ENCODE measurements at places on chromosomes 6 and 20.

DNA sequence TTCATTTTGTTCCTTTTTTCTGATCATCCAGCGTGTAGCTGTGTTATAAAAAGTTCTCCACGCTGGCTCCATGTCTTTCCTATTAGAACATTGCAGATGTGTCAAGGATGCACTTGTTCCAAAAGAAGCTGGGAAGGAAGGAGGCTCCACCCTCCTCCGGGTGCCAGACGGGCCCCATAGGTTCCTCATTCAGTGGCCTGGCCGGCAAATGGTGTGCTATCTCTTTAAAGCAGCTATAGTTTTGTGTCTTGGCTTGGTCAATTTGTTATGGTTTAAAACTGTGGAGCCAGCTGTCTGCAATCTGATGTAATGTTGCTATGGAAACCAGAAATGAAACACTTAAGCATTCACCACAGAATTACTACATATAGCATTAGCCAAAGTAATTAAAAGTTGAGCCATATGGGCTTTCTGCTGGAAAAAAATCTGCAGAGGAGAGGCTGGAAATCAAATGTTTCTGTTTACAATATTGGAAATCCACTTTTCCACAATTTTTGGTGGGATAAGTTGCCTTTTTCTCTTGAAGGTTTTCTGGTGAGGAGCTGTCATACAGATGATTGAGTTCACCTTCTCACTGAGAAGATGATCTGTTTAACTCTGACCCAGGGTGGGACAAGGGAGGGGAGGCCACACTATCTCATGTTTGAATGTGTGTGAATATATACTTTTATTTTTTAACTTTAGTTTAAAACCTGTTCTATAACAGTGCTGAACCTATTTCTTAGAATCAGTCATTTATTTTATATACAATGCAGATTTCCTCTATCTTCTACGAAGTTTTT, 167.4 kb downstream of the SASH1 start:
- DNase-seq, result no peak

DNA sequence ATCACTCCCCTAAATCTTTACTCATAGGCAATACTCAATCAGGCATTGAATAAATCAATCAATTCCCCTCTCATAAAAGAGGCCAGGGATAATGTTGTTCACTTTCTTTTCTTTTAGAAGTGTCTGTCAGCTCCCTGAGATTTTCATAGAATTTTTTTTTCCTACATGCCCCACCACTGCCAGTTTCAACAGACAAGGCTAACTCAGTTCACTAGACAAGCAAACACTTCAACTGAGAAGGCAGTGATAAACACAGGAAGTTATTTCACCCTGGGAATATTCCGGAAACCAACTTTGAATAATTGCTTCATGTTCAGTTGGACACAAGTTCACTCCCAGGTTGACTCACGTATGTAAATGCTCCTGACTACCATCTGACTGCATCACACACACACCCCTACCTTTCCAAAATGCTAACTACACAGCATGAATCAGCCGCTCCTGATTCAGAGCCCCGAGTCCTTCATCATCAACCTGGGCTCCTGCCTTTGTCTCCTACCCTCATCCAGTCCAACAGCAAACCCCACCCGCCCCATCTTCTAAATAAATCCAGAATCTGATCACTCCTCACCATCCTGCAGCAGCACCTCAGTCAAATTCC, 143.9 kb downstream of the BCAS1 start:
- DNase-seq, result no peak

DNA sequence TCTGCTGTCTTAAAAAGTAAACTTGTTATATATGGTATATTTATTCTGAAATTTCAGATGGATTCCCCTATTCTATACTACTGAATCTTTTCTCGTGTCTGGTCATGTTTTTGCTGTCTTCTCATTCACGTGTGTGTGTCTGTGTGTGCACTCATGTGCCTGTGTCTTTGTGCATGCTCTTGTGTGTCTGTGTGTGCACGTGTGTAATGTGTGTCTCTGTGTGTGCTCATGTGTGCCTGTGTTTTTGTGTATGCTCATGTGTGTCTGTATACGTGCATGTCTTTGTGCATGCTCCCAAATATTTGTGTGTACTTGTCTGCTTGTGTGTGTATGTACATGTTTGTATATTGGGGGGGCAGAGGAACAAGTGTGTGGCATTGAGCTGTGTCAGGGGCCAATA, 34.0 kb downstream of the PRR18 start:
- DNase-seq, result no peak

GRCh38 chr20:19815553-19815991, 57.5 kb downstream of the RIN2 start:
- DNase-seq, result no peak

DNA sequence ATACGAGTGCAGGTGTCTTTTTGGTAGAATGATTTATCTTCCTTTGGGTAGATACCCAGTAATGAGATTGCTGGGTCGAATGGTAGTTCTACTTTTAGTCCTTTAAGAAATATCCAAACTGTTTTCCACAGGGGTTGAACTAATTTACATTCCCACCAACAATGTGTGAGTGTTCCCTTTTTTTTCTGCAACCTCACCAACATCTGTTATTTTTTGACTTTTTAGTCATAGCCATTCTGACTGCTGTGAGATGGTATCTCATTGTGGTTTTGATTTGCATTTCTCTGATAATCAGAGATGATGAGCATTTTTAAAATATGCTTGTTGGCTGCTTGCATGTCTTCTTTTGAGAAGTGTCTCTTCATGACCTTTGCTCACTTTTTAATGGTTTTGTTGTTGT, 1.9 kb upstream of the ZNF831 start:
- DNase-seq, result no peak

DNA sequence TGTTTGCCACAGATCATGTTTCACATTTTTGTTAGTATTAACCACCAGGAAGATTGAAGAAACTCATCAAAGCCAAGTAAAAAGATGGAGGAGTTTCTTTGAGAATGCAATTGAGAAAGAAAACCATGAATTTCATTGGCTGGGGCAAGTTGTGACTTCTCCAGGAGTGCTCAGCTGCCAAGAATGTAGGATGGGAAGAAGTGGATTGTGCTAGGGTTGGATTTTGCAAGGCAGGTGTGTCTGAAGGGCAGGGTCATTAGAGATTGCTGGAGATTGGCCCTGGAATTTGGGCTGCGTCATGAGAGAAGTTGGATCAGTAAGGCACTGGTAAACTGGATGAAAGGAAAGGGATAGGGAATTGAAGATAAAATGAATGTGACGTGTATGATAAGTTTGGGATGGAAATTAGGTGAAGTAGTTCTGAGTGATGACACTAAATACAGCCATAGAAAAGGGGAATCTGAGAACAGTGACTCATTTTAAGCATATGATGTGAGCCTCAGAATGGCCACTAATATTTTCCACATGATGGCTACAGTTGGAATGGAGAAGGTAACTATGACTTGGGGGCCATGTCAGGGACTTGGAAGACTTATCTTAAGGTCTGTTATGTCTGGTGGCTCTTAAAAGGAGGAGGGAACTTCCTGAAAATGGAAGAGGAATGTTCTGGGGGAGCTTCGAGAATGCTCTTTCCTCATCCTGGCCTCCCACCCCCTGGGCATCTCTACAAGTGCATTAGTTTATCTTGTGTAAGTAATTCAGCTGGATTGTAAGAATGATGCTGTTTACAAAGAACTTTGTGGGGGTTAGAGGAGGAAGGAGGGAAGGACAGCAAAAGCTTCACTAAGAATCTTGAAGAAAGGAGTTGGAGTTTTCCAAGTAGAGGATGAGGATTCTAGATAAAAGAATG, 27.8 kb upstream of the ERVFRD-1 start:
- no peak for DNase-seq

- no peak for DNase-seq
These were observed 279.0 kb downstream of the MAFB start for GRCh38 chr20:40410028-40410427.

DNA sequence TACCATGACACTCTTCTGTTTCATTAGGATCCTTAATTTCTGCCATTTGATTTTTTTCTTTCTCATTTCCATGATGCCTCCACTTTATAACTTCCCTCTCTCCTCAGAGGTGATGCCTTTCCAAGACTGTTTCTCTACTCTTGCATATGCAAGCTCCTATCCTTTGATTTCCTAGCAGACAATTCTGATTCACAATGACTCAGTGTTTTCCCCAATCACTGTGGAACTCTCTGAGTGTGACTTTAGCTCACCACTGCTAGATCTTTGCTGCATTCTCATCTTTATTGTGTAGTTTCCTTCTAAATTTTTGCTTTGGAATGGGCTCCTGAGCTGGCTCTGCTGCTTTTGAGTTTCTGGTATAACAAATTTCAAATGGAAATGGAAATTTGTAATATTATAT, 184.9 kb downstream of the TINAG start:
- DNase-seq, result no peak

- DNase-seq, result no peak
These were observed 30.8 kb upstream of the FKBP1A start for GRCh38 chr20:1423625-1424106.

DNA sequence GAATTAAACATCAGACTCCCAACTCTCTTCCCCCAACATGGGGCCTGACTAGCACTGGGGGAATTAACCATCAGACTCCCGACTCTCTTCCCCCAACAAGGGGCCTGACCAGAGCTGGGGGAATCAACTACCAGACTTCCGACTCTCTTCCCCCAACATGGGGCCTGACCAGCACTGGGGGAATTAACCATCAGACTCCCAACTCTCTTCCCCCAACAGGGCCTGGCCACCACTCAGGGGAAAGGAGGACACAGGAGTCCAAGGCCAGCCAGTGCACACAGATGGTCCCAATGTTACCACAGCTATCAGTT, 13.1 kb downstream of the CST7 start:
- no peak for DNase-seq

DNA sequence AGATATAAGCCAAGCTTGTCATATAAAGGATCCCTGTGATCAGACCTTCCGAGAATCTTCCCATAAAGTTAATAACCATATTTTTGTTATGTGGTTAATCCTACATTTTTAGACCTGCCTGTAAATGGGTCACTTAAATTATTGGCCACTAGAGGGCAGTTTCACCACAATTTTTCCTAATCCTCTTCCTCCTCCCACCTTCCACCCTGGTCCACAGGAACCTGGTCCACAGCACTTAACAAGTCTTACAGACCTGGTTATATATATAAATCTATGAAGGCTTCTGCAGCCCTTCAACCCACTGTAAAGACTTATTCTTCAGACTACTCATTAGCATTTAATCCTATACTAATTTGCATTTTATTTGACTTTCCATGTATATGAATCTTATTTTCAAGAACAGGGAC, 28.3 kb downstream of the MRS2 start:
- peak; percentile 37 for DNase-seq

DNA sequence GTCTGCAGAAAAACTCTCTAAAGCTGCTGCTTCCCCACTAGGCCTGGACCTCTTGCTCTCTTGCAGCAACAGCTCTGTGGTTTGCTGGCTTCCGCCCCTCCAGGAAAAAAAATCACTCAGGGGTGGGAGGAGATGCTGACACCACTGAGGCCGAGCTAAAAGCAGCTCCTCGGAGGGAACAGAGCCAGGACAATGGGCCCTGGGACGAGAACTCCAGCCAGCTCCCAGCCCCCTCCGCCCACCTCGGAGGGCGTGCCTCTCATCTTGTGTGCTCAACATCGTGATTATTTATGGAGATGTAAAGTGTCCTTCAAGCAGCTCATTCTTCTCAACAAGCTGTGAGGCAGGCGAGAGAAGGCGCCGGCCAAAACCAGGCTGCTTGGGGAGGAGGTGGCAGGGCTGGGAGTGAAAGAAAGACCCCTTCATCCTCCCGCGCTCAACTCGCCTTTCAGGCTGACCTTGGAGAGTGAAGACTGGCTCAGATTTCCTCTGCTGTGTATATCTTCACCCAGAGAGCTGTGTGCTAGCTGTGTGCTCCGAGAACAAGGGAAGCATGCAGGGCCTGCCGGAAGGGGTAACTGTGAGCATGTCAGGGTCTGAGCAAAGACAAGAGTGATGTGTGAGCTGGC, 53.5 kb upstream of the LRFN2 start:
- DNase-seq, result no peak

- no peak for DNase-seq
These were observed at the start of gene RSPO3 for GRCh38 chr6:127118298-127119101. RSPO3 (plus strand) TSS chr6:127118671; CDS start chr6:127119193, 522 bp downstream.

- no peak for DNase-seq
These were observed 6.6 kb upstream of the ANGPT4 start for GRCh38 chr20:922781-923180.

DNA sequence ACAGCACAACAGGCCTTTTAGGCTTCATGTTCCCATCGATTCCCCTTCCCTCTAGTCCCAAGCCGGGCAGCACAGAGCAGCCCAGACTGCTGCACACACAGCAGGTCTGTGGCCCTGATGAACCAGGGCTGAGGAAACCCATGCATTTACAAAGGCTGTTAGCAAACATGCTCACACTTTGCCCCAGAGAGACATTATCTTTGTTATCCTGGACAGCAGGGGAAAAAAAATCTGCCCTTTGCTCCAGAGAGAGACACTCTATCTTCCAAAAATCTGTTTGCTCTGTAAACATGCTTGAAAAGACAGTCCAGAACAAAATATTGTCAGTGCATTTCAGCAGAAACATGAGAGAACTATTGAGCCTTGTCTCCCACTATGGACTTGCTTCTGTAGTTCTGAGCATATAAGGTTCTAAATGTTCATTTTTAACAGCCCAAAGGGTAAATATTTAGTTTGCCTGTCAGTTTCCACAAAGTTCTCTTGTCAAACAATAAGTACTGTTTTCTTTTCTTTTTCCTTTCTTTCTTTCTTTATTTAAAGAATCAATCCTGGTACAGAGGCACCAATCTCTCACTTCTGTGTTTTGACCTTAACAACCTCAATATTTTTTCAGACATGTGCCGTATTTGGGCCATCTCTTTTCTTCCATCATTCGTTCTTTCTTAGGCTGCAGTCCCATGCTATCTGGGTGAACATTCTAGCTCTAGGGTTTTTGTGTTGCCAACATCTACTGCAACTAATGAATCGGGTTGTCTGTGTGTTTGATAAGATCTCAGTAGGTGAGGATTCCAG, 468.0 kb downstream of the EPM2A start:
- no peak for DNase-seq

DNA sequence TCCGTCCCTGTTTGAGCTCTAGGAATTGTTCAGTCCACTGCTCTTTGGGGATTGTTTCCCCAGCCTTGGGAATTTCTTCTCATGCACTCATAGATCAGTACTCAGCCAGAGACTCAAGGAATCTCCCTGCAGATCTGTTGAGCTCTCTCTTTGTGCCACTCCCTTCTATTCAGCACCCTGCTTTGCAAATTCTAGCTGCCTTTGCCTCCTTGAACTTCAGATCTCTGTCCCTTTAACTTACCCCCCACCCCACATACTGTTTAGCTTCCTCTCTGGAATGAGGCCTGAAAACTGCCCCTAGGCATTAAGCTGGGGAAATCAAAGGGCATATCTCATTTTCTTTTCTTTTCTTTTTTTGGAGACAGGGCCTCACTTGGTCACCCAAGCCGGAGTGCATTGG, 30.5 kb downstream of the QRSL1 start:
- DNase-seq, result no peak

GRCh38 chr6:138569970-138570724, 70.9 kb upstream of the NHSL1 start:
- DNase-seq, result no peak

DNA sequence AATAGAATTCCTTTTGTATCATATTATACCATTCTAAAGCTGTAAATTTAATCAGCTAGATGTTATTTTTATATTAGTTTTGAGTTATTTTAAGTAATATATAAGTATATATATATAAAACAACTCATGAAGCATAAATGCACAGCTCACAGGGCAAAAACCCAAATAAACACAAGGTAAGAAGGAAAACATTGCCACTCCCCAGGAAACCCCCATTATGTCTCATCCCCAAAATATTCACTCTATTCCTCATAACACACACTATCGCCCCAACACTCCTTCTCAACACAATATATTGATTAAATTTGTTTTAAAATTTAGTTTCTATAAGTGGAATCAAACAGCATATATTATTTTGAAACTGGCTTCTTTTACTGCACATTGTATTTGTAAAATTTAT, 98.6 kb upstream of the FAM83B start:
- DNase-seq, result no peak
